ENCODE measurements at places on chromosomes 12 and 14.

GRCh38 chr12:73951956-73952703, 585.5 kb upstream of the ATXN7L3B start:
- no peak for DNase-seq

- DNase-seq: no peak
Observed at GRCh38 chr12:42716491-42716891, 126.9 kb upstream of the PRICKLE1 start.

DNA sequence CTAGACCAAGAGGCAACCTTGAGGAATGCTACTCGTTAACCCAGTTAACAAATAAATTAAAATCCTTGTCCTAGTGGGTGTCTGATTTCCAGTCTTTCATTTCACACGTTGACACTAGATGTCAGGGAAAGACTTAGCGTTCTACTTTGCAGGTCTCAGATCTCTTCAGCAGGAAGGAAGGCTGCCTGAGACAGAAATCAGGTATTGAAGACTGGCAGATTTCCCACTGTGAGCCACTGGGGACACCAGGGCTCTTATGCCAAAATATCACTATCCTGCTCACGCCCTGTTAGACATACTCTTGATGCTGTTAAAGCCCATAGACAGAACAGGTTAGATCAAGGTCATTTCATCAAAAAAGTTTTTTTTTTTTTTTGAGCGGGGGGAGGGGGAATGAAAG, 33.0 kb downstream of the EMP1 start:
- DNase-seq: no peak

DNA sequence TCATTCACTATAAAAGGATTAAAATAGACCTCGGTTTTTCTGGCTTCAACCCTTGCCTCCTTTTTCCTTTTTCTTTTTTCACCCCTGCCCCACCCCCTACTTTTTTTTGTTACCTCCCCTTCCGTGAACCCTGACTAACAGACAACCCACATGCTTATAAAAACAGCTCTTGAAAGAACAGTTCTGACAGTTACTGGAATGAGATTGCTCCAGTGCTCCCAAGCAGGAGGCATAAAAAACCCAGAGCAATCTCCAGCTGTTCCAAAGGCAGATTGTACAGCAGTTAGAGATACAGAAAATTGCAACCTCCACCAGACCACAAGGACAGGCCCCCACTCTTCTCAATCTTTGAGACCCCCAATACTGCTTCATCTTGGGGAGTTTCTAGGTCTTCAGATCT, 29.9 kb upstream of the TMEM260 start:
- no peak for DNase-seq

- DNase-seq: no peak
Observed at GRCh38 chr12:120214626-120215356, 13.9 kb upstream of the RPLP0 start.

- DNase-seq: no peak
Observed at GRCh38 chr14:102590667-102591099, 1.8 kb upstream of the RCOR1 start.

DNA sequence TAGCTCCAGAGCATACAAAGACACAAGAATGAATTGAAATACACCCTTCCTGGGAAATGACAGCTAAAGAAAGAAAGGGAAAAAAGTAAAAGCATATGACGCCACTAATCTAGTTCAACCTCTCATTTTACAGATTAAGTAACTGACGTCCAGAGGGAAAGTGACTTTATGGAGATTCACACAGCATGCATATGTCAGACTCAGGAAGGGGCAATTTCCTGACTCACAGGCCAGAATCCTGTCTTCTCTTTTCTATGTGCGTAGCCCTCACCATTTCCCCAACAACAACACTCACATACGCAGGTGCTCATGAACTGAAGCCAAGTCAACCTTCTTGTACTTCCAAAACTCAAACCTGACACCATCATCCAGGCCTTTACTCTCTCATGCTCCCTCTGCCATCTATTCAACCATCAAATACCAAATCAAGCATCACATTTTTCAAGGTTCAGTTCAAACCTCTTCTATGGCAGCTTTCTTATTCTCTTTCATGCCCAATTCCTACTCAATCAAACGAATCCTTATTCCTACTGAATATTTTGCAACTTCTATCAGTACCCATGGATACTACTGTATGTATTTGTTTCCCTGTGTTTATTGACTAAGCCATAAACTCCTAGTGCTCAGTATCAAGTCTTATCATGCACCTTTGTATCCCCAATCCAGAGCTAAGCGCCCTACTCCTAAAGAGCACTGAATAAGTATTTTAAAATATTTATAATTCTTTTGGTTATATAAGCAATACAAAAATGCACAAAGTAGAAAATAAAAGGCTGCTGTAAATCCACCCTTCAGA, 52.8 kb downstream of the STXBP6 start:
- DNase-seq: no peak

DNA sequence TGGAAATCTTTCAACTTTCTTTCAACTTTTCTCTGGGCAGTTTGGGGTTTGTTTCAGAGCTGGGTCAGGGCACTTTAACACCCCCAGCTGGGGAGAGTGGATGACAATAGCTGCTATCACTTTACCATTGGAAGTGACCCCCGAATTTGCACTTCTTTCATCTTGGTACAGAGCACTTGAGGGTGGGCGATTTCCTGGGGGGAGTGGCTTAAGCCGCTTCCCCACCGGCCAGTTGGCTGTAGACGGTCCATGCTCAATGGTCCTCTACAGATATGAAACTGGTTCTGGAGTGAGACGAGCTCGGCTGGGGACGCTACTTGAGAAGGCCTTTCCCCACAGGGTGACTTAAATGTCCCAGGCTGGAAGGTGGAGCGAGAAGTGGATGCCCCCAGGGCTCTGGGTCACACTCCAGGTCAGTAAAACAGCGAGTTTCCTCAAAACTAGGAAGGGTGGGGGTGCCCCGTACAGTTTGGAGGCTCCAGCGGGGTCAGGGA, at the start of gene VRTN:
TSS of gene VRTN (plus strand) at position 231 of the 494 bp plus-strand sequence. CDS start 8,313 bp downstream, outside the sequence.
- DNase-seq: no peak

DNA sequence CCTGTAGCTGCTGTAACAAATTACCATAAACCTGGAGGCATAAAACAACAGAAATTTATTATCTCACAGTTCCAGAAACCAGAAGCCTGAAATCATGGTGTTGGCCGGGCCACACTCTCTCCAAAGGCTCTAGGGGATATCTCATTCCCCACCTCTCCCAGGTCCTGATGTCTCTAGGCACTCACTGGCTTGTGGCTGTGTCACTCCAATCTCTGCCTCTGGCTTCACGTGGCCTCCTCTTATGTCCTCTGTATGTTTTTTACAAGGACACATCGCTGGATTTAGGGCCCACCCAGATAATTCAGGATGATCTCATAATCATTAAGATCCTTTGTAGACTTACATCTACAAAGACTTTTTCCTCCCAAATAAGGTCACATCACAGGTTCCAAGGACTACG, 8.0 kb downstream of the GALNT4 start:
- DNase-seq: no peak

GRCh38 chr14:93207468-93208308, 632 bp downstream of the UBR7 start:
- DNase-seq: peak; percentile 19

DNA sequence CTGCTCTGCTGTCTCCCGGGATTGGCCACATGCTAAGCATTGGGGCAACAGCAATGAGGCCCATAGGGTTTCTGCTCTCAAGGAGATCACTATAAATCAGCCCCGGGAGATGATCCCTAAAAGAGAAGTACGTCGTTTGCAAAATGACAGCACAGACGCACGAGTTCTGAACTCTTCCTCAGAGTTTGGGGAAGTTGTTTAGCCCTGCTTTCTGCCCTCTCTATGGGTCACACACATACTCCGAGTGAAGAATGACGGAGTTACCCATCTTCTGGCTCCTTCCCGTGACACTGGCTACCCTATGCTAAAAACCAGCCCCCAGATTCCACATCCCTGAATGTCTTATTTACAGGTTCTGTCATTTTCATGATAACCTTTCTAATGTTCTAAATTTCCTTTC, 258.0 kb upstream of the PLEKHG7 start:
- DNase-seq: no peak

DNA sequence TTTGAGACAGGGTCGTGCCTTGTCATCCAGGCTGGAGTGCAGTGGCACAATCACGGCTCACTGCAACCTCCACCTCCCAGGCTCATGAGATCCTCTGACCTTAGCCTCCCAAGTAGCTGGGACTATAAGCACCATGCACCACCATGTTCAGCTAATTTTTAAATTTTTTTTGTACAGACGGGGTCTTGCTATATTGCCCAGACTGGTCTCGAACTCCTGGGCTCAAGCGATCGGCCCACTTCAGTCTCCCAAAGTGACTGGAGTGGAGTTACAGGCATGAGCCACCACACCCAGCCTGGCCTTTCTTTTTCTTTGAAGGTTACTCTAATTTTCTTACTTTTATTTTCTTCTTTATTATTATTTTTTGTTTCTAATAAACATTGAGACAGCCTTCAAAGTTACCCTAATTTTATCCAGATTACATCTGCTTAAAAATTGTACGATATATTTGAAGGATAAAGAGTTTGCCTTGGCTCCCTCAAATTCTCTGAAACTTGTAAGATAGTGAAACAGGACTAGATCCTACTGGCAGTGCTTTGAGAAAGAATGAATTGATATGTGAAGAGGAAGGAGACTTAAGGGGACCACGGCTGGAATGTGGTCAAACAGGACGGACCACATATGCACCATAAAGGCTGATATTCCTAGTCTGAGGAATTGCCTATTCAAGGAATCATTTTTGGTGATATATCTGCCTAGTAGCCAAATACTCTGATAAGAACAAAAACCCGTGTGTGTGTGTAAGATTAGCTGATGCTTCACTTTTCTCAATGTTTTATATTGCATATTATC, 14.1 kb upstream of the SINHCAF start:
- DNase-seq: no peak

- DNase-seq: no peak
Observed at GRCh38 chr14:65179918-65180724, 77.8 kb upstream of the MAX start.

GRCh38 chr12:105805730-105806399, 332.9 kb downstream of the NUAK1 start:
- no peak for DNase-seq

- DNase-seq: no peak
Observed at GRCh38 chr14:25110106-25110505, 60.2 kb upstream of the STXBP6 start.

DNA sequence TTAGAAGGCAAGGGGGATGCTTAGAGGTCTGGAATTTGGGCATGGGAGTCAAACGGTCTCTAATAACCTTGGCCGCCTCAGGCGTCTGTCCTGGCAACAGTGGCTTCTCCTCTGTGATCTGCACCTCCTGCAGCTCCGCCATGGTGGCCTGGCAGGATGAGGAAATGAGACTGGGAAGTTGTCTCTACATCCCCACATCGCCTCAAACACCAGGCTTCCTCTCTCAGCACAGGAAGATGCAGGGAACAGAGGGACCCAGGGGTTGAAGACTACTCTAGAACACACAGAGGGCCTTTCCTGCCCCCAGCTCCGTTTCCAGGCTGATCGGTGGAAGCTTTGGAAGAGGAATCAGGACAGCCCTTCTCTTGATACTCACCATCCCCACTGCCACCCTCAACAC, 1.7 kb downstream of the NDRG2 start:
- no peak for DNase-seq

DNA sequence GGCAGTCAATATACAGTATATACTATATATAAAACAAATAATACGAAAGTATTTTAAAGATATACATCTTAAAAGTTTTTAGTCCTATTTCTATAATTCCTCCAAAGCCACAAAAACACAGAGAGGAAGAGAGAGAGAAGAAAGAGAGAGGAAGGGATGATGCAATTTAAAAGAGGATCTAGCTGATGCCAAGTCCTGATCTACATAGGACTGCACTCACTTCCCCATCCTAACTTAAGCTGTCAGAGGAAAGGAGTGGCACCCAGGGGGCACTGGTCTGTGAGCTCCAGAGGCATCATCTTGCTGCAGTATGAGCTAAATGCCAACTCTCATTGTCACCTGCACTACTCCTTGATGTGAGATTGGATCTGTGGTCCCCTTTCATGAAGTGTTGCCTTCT, 95.8 kb downstream of the C12orf42 start:
- DNase-seq: no peak

GRCh38 chr14:36756226-36756625, 94.6 kb downstream of the PAX9 start:
- no peak for DNase-seq

DNA sequence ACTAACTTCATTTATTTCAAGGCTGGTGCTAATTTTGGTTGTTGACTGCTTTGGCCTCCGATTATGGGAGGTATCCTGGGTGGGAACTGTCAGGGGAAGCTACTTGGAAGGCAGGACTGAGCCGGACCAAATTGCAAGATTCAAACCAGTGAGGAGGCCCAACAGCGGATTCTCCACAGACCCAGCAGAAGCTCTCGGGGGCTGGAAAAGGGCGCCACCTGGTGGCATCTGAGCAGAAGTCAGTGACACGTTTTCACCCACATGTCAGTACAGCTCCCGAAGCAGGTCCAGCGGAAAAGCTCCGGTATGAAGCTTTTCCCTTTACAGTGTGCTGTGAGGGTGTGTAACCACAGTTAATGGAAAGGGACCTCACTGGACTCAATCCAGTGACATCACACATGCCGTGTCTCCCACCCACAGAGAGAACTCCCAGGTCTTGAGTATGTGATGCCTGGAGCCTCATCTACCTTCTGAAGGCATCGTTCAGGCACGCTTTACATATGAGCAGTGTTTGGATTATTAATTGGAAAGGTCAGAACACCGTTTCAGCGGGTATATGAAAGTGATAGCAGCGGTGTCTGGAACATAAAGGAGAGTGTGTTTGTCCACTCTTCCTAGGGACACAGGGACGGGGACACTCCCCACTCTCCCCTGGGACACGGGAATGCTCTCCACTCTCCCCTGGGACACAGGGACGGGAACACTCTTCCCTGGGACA, 3.6 kb upstream of the P2RX2 start:
- DNase-seq: peak; percentile 54

DNA sequence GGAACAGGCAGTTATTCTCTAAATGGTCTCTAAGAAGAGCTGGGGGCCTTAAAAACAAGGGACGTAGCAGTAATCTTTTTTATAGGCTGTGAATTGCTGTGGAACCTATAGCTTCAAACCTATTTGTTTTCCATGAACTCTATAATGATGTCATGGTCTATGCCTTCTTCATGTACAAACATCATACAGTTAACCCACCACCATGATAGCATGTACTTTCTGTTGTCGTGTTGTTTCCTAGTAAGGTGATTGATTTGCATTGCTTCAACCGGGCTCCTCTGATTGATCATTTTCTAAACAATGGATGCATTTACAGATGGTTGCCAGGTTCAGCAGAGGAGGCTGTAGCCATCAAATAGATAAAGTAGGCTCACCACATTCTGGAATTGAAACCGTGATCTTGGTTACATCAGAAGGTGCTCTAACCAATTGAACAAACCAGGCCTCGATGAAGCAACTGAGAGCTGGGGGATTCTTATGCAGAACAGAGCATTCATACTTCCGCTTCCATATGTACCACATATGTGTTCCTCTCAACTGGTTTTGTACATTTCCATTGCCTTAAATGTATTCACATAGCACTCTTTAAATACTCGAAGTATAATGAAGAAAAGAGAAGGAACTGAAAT, 25.6 kb upstream of the PCNX1 start:
- no peak for DNase-seq

DNA sequence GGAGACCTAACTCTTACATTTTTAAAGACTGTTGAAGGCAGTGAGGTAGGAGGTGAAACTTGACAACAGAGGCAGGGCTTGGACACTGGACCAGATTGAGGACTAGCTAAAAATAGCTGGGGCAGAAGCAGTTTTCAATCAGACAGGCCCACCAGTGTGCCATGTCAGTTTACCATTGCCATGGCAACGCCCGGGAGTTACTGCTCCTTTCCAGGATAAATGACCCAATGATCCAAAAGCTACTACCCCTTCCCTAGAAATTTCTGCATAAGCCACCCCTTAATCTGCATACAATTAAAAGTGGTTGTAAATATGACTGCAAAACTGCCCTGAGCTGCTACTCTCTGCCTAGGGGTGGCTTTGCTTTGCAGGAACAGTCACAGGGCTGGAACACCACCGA, 53.2 kb upstream of the PKP2 start:
- no peak for DNase-seq

All from NCI-H1417 treated with DMSO at 0.1 percent for 48 hours (cell line).